ENCODE measurements at places on chromosomes 13 and 19.

DNA sequence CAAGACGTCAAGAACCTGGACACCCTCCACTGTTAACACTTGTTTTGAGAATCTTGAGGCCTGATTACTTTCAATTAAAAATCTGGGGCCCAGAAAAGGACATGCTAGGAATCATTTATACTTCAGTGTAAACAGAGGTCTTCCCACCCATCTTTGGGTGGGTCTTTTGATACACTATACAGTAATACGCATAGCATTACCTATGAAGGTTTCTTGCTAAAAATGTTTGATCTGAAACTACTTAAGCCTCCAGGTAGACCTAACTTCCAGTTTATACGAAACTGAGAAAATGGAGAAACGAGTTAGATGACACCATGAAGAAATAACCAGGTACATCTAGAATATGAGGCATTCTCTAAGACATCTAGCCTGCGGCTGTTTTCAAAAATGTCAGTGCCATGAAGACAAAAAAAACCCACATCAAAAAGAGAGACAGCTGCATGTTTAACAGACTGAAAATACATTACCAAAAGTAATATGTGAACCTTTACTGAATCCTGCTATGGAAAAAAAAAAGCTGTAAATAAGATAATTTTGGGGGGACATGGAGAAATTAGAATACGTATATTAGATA lies 36.6 kb downstream of the TGDS start:
- no peak for DNase-seq

- DNase-seq, result no peak
These were observed 870.1 kb downstream of the PCDH9 start for GRCh38 chr13:66359910-66360552.

DNA sequence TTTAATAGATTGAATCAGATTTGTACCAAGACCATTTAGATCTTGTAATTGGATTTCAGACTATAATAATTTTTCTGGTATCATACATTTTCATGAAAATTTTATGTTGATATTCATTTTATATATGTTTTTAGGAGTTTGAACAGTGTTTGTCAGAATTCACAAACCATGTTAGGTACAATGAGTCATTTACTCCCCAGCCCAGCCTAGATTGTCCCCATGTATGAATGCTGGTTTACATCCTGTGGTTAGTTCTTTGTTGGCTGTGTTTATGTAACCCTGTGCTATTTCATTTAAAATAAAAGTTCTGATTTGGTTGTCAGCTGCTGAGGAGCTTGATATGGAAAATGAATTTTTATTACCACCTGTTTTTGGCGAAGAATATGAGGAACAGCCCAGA lies 96.7 kb downstream of the GJA3 start:
- DNase-seq, result no peak

DNA sequence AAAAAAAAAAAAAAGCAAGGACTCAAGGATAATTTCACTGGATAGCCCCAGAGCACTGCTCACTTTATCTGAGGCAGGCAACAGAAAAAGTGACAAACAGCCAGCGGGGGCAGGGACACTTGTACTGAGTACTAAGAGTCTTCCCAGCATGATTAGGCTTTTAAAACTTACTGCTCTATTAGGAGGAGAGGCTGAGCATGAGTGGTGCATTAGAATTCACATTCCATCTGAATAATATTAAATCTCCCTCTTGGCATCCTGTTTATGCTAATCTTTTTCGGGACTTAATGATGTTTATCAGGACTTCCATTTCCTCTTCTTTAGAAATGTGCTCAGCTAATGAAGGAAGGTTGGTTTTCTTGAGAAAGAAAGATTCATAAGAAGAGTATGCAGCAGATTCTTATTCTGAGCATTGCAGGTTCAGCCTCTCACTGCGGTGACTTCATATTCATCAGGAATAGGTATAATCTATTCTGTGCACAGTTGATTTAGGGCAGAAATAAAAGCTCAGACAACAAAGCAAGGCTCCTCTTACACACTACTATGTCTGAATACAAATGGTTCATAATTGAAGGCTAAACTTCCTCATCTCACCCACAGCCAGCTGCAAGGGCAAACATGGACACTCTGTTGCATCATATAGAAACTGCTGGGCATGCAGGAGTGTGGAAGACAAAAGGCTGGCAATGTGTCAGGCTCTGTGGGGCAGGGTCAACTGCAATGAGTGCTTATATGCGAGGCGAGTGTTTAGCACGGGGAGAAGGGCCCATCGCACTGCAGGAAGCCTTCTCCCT lies 107.0 kb downstream of the KL start:
- peak; percentile 43 for DNase-seq

- no peak for DNase-seq
These were observed 592.5 kb downstream of the KCTD12 start for GRCh38 chr13:76293751-76294150.

DNA sequence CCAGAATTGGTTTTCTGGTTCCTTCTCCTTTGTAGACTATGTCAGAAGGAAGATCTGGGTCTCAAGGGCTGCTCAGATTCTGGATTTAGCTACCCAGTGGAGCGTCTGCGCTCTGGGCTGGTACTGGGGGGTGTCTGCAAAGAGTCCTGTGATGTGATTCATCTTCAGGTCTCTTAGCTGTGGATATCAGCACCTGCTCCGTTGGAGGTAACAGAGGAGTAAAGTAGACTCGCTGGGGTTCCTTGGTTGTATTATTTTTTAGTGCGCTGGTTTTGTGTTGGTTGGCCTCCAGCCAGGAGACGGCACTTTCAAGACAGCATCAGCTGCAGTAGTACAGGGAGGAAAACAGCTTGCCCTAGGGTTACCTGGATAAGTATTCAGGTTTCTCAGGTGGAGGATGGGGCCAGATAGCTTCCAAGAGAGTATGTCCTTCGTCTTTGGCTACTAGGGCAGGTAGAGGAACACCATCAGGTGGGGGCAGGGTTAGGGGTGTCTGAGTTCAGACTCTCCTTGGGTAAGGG lies 10.4 kb upstream of the KLK15 start:
- no peak for DNase-seq

DNA sequence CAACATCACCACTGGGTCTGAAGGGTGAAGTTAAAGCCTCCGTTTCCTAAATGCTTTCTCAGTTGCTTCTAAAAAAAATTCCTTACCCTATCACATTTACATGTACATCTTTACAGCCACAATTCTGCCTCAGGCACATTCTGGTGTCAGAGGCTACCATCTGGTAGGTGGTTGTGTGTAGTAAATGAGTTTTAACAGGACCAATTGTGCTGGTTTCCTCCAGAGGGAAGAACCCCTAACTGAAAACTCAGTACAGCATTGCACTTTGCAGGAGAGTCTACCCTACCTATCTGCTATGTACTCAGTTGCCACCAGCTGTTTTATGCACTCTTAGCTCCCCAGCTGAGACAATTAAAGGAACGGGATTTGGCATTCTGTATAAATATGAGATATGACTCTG lies 1576.5 kb downstream of the PCDH9 start:
- DNase-seq, result peak; percentile 39

DNA sequence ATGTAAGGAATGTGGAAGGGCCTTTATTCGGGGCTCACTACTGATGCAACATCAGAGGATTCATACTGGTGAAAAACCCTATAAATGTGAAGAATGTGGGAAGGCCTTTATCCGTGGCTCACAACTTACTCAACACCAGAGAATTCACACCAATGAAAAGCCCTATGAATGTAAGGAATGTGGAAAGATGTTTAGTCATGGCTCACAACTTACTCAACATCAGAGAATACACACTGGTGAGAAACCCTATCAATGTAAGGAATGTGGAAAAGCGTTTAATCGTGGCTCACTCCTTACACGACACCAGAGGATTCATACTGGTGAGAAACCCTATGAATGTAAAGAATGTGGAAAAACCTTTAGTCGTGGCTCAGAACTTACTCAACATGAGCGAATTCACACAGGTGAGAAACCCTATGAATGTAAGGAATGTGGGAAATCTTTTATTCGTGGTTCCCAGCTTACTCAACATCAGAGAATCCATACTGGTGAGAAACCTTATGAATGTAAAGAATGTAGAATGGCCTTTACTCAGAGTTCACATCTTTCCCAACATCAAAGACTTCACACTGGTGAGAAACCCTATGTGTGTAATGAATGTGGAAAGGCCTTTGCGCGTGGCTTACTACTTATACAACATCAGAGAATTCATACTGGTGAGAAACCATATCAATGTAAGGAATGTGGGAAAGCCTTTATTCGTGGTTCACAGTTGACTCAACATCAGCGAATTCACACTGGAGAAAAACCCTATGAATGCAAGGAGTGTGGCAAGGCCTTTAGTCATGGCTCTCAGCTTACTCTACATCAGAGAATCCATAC lies 44.3 kb downstream of the ZNF585A start:
- DNase-seq, result no peak
